ENCODE measurements at places on chromosomes 6 and 20.

DNA sequence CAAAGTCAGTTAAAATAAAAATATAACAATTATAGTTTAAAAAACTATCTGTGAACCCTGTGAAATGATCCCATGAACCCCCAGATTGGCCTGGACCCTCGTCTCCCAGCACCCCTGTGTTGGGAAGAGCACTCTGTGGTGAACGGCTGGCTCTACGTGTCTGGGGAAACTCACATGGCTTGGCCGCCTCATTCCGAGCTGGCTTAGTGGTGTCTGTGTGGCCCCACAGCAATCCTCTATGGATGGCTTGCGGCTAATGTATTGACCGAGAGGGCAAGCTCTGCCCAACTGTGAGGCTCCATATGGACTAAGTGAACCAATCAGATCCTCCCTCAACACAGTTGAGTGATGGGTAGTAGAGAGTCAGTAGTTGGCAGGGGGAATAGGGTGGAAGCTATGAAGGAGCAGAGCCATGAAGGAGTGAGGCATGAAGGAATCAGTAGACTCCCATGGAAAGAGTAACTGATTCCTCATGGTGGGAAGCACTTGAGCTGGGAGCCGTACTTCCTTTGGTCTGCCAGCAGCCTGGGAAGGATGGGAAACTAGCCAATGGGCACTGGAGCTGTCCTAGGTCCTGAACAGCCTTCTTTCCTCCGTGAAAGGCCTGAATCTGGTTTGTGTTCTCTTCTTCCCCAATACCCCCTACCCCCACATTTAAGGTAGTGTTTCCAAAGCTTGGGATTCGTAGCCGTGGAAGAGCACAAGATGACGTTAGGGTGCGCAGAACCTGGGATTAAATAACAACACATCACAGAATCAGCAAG is 21.6 kb upstream of the ZNF831 start:
- DNase-seq: peak; percentile 60

DNA sequence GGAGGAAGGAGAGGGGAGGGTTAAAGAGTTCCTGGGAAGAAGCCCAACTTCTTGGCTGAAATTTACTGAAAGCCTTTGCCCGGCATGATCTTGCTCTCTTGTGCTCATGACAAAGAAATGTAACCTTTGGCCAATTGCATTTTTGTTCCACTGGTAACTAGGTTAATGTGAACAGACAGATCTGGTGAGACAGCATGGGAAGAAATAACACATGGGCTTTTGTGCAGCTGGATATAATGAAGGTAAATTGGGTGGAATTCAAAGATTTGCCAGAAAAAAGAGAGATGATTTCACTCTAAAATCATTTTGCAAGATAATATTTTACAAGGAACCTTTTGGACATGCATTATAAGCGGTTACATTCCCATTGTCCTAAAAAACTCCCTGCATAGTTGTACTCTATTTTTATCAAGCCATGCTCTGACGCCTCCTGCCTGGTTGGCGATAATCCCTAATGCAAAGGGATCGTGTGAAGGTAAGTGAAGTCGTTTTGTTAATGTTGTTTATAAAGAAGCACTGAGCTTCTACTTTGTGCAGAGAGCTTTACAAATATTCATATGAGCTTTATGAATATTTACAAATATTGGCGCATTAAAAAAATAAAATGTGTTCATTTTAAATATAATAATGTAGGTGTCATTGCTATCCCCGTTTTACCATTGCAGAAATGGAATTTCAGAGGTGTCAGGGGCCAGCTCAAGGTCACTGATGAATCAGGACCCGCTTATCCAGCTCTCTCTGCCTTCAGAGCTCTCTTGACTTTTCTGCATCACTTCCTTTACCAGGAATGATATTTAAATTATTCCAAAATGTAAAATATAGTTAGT is 161.3 kb upstream of the AGPAT4 start:
- DNase-seq: peak; percentile 96

- DNase-seq: no peak
Observed at GRCh38 chr20:11869641-11870040, 48.1 kb upstream of the BTBD3 start.

GRCh38 chr20:56867128-56867527 is 238.0 kb downstream of the TFAP2C start:
- no peak for DNase-seq

- no peak for DNase-seq
Observed at GRCh38 chr20:57566803-57567459, 6.0 kb downstream of the PCK1 start.

- DNase-seq: no peak
Observed at GRCh38 chr6:149869275-149869892, 5.2 kb upstream of the LRP11 start.

- no peak for DNase-seq
Observed at GRCh38 chr6:161195386-161195785, 78.5 kb downstream of the AGPAT4 start.

GRCh38 chr6:161639772-161640171 is 365.9 kb upstream of the AGPAT4 start:
- no peak for DNase-seq

DNA sequence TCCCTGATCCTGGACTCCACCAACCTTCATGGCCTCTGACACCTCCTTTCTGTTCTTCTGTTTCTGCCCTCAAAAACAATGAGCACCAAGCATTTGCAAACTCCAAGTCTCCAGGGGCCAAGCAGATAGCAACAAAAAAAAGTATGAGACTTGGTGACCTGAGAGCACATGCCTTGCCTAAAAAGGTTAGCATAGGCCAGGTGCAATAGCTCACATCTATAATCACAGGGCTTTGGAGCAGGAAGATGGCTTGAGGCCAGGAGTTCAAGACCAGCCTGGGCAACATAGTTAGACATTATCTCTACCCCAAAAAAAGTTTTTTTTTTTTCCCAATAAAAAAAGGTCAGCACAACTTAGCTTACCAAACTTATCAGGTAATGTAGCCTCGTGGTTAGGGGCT is 13.7 kb upstream of the HM13 start:
- no peak for DNase-seq

DNA sequence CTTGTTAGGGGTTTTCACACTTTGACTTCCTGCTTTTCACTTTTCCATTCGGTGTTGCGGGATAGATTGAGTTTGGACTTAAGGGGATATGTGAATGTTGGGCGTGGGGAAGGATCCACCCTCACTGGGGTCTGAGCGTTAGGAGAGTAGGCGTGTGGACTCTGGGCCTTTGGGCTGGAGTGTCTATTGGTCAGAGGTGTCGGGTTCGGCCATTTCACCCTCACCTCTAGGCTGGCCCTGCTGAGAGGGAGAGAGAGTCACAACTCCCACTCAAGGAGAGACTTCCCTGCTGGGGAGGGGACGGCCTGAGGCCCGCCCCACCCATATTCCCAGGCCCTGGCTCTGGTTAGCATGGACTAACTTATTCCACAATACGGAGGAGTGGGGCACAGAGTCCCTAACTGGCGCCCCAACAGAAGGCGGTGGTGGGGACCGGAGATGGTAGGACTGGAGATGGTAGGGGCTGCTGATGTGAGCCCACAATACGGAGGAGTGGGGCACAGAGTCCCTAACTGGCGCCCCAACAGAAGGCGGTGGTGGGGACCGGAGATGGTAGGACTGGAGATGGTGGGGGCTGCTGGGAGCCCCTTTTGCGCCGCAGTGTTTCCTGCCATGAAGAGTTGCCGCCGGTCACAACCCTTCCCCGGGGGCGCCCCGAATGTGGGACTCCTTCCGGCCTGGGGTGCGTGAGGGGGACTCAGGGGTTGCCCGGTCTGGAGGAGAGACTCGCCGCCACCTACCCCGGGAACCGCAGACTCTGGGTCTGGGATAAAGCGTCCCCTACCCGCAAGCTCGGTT is 1.4 kb upstream of the PTPRA start:
- DNase-seq: peak; percentile 16

GRCh38 chr6:134187751-134188150 is 130.2 kb downstream of the SGK1 start:
- DNase-seq: no peak

- DNase-seq: peak; percentile 16
Observed at GRCh38 chr6:100719883-100720682, 161.0 kb downstream of the ASCC3 start.

DNA sequence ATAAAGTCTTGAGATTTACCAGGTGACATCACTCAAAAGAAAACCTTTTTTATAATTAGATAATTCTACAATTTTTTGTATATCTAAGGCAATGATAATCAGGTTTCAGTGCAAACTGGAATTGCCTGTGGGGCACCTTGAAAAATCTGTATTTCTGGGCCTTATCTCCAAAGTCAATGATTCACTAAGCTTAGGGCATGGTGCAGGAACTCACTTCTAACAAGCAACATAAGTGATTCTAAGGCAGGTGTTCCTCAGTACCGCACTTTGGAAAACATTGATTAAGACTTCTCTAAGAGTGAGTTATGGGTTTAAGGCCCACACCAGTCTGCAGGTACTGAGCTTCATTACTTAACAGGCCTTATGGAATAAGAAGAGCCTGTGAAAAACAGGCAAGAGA is 115.3 kb downstream of the COL12A1 start:
- no peak for DNase-seq

DNA sequence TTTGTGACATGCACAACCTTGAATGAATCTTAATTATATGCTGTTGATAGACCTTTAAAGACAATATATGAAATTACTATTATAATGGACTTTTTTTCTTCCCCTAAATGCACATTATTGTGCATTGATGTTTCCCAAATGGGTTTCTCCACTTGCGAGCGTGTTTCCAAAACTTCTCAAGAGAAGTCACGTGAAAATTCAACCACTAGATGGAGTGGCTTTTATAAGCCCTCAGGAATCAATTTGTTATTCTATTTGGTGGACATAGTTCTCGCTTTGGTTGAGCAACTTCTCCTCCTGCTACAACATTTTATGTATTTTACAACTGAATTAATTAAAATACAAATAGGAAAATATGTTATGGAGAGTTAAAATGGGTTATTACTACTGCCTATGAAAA is 9.0 kb downstream of the CNR1 start:
- no peak for DNase-seq

DNA sequence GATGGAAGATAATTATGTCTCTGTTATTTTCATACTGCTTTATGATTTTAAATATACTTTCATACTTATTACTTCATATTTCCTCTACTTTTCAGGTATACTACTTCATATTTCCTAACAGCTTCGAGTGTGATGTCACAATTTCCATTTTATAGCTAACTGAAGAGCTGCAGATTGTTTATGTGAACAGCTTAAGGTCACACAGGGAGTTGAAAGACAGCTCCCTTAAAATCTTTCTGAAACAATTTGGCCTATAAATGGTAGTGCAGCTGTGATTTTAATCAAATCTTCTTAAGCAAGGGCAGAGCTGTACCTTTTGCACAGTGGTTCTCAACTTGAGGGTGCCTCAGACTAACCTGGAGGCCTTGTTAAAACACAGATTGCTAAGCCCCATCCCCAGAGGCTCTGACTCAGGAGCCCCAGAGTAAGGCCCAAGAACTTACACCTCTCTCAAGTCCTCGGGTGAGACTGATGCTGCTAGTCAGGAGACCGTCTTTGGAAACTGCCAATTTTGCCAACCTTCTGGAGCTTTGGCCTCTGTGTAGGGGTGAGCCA is 347.0 kb upstream of the HSF2 start:
- no peak for DNase-seq

DNA sequence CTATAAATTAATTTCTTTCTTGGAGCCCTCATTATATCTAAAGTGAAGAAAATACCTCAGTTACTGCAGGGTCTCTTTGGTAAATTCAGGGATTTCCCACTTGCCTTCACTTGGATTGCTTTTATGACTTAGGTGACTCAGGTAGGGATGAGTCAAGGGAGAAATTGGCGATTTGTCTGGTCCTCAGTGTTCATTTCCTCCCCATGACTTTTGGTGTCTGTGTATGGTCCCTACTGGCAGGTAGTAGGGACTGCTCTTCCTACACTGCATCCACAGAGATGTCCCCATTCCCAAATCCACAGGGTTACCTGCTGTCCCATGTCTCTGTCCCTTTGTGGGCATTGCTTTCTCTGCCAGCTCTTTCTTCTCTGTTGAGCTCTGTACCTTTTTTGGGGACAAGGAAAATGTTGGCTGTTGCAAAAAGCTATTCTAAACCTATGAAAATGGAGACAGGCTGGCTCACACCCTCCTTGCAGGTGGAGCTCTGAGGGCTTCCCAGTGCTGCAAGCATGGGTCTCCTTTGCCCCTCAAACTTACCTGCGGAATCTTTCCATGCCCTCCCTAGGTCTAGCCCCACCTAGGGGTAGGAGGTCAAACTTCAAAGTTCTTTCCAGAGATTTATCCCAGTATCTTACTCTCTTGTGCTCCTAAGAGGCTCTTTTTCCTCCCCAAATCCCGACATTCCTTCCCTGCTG is 211.9 kb downstream of the ZNF217 start:
- DNase-seq: no peak

GRCh38 chr6:154306696-154307095 is 49.9 kb downstream of the IPCEF1 start:
- DNase-seq: no peak

- DNase-seq: peak; percentile 61
Observed at GRCh38 chr6:21748343-21749056, 154.9 kb downstream of the SOX4 start.

DNA sequence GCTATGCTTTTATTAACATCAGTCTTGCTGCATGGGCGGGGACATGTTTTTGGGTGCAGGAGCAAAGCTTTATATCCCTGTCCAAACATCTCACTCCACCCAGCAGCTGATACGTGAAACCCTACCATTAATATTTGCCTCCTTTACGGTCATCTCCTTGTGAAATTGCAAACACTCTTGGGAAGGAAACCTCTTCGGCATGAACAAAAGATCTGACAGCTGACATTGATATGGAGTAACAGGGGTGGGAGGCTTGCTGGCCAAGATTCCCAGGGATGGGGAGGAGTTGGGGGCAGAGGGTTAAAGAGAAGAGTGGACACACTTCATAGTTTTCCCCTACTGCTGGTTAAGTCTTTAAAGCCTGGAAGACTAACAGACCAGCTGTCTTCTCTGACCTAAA is 22.2 kb upstream of the VEGFA start:
- no peak for DNase-seq

- peak; percentile 27 for DNase-seq
Observed at GRCh38 chr6:87817183-87817582, 115.2 kb upstream of the AKIRIN2 start.

DNA sequence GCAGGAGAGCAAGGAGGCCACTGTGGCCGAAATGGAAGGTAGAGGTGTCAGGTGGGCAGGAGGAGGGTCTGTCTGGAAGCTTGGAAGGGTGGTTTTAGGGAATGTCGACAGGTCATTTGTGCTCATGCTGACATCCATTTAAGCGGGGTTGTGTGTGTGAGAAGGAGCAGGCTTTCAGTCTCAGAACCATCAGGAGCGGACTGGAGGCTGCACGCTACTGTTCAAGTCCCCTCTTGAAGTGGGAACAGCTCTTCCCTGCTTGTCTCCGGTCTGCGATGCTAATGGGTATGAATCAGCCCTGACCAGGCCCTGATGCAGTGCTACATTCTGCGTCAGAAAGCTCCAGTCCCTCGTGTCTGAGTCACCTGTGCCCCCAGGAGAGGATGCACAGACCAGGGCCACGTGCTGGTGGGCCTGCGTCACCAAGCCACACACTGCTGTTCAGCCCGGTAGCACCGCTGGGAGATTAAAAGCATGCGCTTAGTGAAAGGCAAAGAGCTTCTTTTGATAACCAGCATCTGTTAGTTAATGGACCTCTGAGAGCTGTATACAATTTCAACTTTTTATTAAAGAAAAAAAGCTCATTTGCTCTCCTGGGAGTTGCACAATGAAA is 58.0 kb downstream of the APCDD1L start:
- DNase-seq: peak; percentile 65

Data from eye (tissue), 1 donor.